ENCODE measurements at places on chromosomes 1 and 21. TPM values are rescaled to one million over a fixed set of nuclear protein-coding genes. Genes with fewer than 3 reads are reported as not detected.

HES4 gene
- 2.0 TPM for polyA plus RNA-seq

ARHGEF2 gene
- 18.6 TPM for polyA plus RNA-seq

DNA sequence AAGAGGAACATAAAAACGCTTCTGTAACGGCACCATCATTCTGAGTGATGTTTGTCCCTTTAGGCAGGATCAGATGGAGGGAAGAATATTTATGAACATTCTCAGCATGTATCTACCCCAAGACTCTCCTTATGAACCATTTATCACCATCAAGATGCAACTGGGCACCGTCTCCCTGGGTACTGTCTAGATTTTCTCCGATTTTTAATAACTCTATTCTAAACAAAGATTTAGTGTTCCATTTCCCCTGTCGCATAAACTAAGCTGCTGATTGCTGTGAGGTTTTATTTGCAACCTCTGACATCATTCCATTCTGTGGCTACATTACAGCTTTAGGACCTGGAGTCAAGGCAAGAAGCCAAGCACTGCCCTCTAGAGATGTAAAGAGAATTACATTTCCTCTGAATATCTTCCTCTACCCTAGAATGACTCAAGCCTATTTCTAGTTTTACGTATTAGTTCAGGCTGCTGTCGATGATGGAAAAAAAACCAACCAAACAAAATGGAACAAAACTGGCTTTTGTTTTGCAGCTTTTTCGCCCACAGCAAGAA, 130.1 kb upstream of the MAP1LC3C start:
- no peak for DNase-seq

DNA sequence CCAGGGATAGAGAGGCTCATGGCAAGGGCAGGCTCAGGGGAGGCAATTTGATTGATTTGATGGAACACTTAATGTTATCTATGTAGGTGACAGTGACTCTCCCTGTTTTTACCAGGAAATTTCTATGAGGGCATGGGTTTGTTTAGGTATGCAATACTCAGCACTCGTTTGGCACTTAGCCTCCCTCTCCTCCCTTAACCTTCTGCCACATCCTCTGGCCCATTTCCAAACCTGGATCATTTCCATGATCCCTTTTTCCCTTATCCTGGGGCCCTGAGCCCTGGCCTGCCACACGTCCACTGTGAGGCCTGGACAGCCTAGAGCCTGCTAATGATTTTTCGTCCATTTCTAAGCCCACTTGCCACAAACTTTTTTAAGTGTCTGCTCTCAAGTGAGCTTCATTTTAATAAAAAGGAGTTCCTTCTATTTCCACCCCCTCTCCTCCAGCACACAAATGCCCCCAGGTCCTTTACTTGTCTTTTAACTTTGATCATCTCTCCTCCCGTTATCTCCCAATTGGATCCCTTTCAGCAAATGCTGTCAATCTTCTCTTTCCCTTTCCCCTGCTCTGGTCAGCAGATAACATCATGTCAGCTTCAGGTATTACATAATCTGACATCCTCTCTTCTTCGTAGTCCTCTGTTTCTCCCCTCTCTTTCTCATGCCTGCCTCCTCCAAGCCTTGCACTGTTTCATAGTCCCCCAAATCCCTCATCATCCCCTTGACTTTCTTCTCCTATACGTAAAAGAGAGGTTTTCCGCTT, 37.8 kb upstream of the GADD45A start:
- no peak for DNase-seq

GRCh38 chr1:1171161-1171545, 2.5 kb upstream of the TTLL10 start:
- DNase-seq, result no peak

DCDC2B gene
- not detected for polyA plus RNA-seq

- DNase-seq, result no peak
Measured at GRCh38 chr1:165869343-165869742, 41.9 kb downstream of the UCK2 start.

- DNase-seq, result no peak
Measured at GRCh38 chr1:220462752-220463151, 65.2 kb upstream of the MARK1 start.

DNA sequence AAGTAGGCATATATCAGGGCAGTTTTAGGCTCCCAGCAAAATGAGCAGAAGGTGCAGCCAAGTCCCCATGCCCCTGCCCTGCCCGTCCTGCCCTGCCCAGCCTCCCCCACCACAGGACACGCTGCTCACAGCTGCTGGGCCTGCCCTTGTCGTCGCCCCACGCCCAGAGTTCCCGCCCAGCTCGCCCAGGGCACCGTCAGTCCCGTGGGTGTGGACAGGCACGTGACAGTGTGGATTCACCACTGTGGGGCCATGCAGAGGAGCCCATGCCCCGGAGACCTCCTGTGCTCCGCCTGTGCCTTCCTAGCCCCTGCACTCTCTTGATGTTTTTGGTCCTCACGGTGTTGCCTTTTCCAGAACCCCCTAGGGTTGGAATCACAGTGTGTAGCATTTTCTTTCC, 7.0 kb downstream of the FAAP20 start:
- no peak for DNase-seq

- DNase-seq, result no peak
Measured at GRCh38 chr1:161719325-161719611, 2.1 kb upstream of the FCRLB start.

DNA sequence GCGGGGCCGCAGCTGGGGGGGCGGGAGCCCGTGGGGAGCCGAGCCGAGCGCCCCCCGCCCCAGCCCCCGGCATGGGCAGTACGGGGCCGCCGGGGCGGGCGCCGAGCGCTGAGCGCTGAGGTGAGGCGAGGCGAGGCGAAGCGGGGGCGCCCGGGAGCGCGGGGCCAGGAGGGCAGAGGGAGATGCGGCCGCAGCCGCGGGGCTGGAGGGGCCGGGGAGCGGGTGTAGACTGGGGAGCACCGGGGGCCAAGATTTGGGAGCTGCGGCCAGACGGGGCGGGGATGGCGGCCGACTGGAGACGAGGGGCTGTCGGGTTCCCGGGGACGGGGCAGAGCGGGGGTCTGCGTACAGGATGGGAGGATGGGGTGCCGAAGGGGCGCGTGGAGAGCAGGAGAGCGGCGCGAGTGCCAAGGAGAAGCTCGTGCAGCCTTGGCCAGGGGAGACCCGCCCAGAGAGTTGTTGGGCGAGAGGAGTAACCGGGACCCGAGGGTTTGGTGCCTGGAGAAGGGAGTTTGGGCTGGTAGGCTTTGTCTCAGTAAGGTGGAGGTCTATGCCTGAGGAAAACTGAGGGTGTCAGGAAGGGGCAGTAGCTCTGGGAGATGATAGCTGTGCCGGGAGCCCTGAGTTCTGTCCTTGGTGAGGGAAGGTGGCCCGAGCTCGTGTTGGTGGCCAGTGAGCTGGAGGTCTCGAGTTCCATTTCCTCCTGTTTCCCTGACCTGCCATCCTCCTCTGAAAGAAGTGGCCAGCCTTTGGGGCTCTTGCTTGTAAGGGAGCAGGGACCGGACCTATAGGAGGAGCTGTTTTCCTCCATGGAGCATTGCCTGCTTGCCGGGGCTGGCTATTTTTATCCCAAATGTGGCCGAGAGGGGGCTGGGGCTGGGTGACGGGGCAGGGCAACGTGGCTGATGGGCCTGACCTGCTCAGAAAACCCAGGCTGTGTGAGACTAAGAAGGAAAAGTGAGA, 539 bp downstream of the ATP8B2 start:
- peak; percentile 72 for DNase-seq

MMEL1 gene
- 1.1 TPM for polyA plus RNA-seq

DNA sequence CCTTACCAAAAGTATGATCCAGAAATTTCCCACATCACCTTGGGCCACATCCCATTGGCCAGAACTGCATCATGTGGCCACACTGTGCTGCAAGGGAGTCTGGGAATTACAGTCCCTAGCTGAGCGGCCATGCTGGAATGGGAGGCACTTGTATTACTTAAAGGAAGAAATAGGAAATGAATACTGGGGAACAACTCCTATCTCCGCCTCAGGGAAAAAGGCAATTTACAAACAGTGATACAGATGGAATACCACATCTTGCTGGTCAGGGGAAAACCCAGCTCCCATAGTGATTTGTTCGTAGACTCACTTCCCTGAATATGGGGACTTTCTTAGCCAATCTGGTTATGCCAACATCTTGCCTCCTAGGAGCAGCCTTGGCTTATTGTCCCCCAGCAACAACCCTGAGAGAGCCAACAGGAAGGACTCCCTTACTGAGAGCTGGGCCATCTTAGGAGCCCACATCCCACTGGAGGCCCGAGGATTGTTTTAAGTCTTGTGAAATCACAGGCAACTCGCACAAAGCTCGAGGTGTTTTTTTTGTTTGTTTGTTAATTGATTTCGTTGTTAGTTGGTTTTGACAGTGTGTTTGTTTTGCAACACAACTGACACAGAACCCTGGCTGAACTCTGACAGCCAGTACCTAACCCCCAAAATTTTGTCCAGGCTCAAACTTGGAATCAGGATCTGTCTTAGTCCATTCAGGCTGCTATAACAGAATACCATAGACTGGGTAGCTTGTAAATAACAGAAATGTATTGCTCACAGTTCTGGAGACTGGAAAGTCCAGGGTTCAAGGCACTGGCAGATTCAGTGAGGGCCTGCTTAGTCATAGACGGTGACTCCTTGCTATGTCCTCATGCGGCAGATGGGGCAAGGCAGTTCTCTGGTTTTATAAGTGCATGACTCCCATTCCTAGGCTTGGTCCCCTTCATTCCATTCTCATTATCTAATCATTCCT, 14.9 kb downstream of the CDA start:
- peak; percentile 95 for DNase-seq

DNA sequence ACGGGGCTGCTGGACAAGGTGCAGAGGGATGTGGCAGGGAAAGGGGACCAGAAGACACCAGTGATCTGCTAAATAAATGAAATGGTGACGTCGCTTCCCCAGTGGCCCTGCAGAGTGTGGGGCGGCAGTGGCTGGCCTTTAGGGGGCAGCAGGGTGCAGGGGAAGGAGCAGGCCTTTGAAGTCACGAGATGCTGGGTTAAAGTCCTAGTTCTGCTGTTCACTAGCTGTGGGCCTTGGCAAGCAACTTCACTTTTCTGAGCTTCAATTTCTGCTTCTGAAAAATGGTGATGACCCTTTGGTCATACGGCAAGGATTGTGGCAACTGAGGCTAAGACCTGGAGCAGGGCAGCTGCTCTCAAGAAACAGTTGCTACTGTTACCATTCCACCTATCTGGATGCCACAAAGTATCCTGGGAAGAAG, 9.2 kb upstream of the GALE start:
- DNase-seq, result peak; percentile 86

DNA sequence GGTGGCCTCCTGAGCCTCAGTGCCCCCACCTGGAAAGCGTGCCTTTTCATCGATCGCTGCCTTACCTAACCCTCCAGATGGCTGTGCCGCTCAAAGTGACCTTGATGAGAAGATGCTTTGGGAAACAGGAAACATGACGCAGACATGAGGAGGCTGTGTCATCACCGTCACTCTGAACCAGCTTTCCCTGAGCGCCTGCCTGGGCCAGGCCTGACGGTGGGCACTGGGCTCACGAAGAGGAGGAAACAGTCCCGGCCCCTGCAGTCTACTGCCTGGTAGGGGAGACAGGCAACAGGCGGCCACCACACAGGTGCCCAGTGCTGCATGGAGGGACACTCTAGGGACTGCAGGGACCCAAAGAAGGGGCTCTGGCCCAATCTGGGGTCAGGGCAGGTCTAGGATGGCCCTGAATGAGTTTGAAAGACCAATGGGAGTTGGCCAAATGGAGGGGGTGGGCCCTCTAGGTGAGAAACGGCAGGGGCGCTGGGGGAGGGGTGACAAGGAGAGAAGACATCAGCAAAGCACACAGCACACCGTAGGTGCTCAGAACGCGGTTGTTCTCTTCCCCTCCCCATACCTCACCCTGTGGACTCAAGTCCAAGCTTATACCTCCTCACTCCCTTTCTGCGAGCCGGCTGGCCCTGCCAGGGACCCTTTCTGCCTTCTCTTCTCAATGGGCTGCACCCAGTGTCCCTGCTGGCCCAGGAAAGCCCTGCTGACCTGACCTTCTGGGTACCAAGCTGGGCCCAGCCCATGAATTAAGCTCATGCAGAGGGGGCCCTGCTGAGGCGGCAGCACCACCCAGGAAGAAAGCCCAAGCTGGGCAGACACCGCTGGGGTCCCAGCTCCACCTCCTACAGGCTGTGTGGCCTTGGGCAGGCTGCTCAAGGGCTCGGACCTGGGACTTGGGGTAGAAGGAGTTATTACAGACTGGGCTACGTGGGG, 44.9 kb downstream of the GLIS1 start:
- DNase-seq, result no peak

GRCh38 chr21:28235169-28235895, 757.3 kb downstream of the LTN1 start:
- peak; percentile 77 for DNase-seq

C8A gene
- not detected for polyA plus RNA-seq

- no peak for DNase-seq
Measured at GRCh38 chr1:232949636-232950196, 695 bp upstream of the NTPCR start.

ETV3L gene
- 0.45 TPM for polyA plus RNA-seq
